Calu3 (cell line): ENCODE measurements at places on chromosomes 12 and 14. TPM values are rescaled to one million over a fixed set of nuclear protein-coding genes. Genes with fewer than 3 reads are reported as not detected.

Gene BMP4
- 23.0 and 24.8 TPM in 2 replicates for total RNA-seq

Gene TCP11L2
- total RNA-seq, result 30.7 and 37.7 TPM in 2 replicates

Gene PPTC7
- total RNA-seq, result 26.0 and 27.8 TPM in 2 replicates

Gene DNAH10
- total RNA-seq, result 0.14 and 0.20 TPM in 2 replicates

Gene DEGS2
- total RNA-seq, result 2.5 and 4.3 TPM in 2 replicates

Gene CMTM5
- total RNA-seq, result not detected in 2 replicates

Gene GSC
- total RNA-seq, result not detected in 2 replicates

Gene IAPP
- not detected in 2 replicates for total RNA-seq

Gene CD27
- not detected in 2 replicates for total RNA-seq

DNA sequence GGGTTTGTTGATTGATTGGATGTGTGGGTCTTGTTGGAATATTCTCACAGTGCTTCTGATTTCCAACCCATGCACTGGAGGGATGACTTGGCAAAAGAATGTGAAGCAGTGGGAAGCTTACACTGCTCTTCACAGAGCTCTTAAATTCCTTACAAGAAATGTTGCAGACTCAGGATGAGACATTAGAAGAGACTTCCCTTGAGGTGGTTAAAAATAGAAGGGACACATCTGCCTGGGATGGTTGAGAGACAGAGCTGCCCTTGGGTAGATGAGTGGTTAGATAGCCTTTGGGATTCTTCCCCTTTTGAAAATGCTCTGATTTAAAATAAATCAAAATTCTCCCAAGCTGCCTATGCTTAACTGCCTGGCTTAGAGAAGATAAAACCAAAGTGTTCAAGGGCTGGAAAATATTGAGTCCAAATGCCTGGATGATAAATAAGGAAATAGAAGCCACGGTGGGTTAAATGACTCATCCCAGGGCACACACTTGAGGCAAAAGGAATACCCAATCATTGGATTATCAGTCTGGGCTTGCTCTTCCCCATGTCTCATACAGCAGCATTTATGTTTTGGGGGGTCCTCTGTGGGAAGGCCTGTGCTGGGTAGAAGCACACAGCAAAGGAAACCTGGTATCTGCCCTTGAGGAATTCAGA is 264.3 kb downstream of the AKAP6 start:
- DNase-seq, result no peak

GRCh38 chr12:4153343-4153892 is 120.1 kb upstream of the CCND2 start:
- DNase-seq, result no peak

GRCh38 chr14:89507926-89508460 is 91.0 kb upstream of the FOXN3 start:
- DNase-seq, result peak; percentile 28

DNA sequence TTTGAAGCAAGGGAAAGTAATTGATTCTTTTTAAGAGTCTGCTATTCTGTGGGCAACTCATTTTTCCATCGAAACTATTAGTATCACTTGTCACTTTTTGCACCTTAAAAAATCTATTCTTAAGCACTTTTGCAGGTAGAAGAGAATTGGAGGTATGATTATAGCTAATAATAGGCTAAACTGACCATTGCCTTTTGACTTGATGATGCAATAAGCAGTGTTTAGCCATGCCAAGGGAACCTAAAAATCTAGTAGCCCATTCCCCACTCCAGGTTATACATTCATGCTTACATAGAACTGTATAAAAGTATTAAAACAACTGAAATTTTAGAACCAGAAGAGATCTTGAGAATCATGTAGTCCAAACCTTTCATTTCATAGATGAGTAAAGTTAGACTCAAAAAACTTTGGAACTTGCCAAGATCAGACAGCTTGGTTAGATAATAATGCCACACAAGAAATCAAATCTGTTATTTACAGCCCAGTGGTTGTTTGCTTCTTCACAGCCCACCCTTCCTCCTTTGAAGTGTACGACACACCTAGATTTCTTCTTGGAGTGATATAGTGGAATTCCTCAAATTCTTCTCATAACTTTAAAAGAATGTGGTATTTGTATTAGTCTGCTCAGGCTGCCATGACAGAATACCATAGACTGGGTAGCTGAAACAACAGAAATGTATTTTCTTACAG is 21.7 kb upstream of the GARIN2 start:
- no peak for DNase-seq

DNA sequence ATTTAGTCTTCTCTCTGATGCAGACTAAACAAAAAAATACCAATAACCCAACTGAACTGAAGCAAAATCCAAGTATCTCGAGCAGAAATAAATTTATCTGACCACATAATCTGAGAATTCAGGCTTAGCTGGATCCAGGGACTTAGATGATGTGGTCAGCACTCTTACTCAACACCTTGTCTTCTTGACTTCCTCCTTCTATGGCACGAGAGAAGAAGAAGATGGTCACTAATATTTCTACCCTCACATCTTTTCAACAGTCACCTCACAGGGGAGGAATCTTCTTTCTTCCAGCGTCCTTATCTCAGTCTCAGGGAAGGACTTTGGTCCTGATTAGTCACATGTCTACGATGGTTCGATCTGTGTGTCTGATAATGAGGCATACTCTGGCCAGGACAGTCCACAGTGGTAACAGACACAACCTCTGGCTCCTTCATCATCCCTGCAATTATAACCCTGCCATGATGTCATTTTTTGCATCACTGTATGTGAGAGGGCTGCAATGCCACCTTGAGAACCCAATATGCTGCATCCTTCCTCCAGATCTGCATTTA is 15.8 kb downstream of the RGS6 start:
- DNase-seq, result no peak

GRCh38 chr14:19800282-19801117 is 3.1 kb upstream of the OR4N2 start:
- DNase-seq, result no peak

GRCh38 chr14:102192840-102193502 is 53.3 kb downstream of the WDR20 start:
- DNase-seq, result no peak

GRCh38 chr14:71931492-71932228 is 569 bp upstream of the RGS6 start:
- DNase-seq, result no peak

- DNase-seq, result no peak
Observed at GRCh38 chr14:20754308-20754707, 8.6 kb downstream of the EDDM3A start.

DNA sequence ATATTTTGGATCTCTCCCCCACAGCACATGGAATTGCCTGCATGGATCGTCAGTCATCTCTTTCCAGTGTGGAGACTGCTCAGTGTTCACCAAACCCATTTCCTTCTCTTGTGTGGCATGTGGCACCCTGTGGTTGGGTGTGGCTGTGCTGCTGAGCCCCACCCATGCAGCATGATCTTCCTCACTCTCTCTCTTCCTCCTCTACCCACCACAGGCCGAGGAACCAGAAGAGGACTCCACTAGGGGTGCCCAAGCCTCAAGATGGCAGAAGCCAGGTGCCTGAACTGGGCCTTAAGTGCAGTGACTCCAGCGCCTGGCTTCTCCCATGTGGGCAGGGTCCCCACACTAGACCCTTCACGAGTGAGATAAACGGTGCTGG is 66.8 kb upstream of the GPR68 start:
- DNase-seq, result no peak

DNA sequence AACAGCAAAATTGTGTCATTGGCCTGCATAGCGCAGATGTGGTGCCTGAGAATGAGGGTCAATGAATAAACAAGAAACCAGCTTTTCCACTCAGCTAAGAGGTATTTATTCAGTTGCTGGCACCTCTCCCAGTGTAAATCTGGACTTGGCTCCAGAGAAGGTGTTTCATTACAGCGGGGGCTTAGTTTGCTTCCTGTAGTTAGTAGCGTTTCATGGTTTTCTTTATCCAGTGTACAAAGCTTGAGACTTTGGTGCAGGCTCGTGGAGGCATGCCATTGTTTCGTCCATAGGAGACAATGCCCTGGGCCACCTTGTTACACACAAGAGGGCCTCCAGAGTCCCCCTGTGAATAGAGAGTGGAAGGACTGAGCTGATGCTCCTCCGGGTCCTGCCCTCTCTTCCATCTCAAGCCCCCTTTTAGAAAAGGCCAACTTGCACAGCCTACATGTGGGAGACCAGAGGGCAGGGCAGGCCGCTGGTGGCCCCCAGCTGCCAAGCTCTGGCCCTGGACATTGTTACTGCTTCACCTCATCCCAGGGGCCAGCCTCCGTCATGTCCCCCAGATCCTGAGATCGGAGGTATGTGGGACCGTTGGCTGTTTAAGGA is 3.0 kb downstream of the GZMB start:
- peak; percentile 48 for DNase-seq

- no peak for DNase-seq
Observed at GRCh38 chr12:8527250-8528130, 13.2 kb downstream of the CLEC4E start.
